ENCODE measurements at places on chromosomes 7 and 10.

- no peak for DNase-seq
Observed at GRCh38 chr7:90404777-90405176, 1.5 kb downstream of the CLDN12 start.

GRCh38 chr10:110859973-110860376 is 11.8 kb upstream of the PDCD4 start:
- DNase-seq: no peak

GRCh38 chr10:132904814-132905649 is 37.3 kb downstream of the CFAP46 start:
- no peak for DNase-seq

- no peak for DNase-seq
Observed at GRCh38 chr10:132785723-132786475, at the start of gene NKX6-2. Gene NKX6-2, minus strand, starts transcription at chr10:132786147. Its CDS starts 199 bp downstream, at chr10:132785948.

DNA sequence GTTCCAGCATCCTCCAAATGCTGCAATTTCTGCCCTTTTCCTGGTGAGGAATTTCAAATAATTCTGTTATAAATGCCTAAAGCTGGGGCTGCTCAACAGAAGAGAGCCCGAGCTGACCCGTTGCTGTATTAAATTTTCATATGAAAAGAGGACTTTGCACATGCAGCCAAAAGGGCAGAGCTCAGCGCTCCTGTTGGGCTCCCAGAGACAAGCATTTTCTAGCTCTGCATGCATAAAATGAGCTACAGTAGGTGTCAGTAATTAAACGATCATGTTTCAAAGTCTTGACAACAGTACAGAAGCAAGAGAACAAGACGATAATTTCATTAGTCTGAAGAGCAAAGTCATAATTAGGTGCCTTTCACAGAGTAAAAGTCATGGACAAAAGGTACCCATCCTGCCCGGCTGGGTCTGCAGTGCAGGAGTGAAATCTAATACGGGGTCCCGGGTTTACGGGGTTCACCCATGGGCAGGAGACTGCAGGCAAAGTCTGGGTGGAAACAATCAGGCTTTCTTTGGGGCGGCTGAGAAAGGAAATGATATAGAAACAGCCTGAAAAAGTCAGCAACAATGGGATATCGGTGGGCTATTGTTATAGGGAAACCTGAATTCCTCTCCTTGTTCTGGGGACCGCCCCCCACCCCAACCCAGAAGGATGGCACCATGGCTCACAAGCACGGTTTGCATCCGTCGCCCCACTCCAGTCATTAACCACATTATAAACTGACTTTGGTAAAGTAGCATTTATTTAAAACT is 66.0 kb downstream of the EBF3 start:
- DNase-seq: no peak

GRCh38 chr7:22672846-22673680 is 53.9 kb upstream of the IL6 start:
- no peak for DNase-seq

GRCh38 chr7:92417913-92418312 is 29.4 kb upstream of the GATAD1 start:
- no peak for DNase-seq

All from CD4-positive, alpha-beta T cell (primary cell).